ENCODE measurements at places on chromosomes 5 and 9. TPM values are rescaled to one million over a fixed set of nuclear protein-coding genes. Genes with fewer than 3 reads are reported as not detected.

QRFP gene
- total RNA-seq = not detected

ADAMTS2 gene
- 3.7 TPM for total RNA-seq

HRH2 gene
- total RNA-seq = 46.6 TPM

SPINK4 gene
- total RNA-seq = not detected

LRRC70 gene
- 1.0 TPM for total RNA-seq

- no peak for DNase-seq
Observed at GRCh38 chr5:63164339-63164738, 585.7 kb downstream of the LRRC70 start.

DNA sequence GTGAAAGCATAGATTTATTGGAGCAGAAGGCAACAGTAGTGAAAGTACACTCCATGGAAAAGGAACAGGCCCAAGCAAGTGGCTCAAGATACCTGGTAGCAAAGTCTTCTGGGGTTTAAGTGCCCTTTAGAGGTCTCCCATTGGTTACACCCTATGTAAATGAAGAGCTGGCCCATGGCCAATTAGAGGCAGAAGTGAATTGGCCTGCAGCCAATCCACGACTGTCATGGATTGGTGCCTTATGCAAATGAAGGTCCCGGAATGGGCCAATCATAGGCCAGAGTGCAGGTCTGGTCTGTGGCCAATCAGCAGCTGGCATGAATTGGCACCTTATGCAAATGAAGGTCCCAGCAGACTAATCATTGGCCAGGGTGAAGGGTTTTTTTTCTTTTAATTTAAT is 64.2 kb upstream of the PCSK5 start:
- no peak for DNase-seq

DNA sequence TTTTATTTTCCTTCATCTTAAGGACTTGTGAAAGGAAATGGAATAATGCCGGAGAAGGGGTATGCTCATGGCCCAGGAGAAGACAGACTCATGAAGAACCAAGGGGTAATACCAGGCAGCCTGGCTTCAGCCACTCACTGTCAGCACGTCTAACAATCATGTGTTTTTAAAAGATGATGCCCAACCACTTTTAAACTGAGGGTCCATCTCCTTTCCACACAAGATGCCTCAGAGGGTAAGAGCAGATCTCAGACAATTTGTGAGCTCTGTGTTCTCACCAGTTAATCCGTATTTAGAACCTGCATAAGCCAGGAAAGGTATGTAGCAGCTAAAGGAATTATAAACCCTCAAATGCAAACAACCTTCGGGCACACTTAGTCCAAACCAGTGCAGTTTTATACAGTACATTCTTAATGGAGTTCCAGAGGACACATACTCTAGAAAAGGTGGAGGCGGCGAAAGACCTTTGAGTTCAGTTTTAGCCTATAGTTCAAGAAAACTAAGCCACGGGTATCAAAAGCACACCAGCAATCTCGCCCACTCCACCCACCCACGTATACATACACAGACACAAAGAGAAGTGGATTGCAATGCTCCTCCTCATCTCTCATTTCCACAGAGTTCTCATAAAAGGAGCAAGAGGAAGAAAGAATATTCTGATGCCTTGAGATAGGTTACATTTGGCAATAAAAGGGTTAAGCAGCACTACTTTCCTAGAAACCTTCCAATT is 2.6 kb downstream of the DIAPH1 start:
- DNase-seq = no peak

- DNase-seq = no peak
Observed at GRCh38 chr5:72456391-72457074, 50.7 kb downstream of the ZNF366 start.

- DNase-seq = no peak
Observed at GRCh38 chr9:112338561-112338960, 5.1 kb upstream of the PTBP3 start.

DNA sequence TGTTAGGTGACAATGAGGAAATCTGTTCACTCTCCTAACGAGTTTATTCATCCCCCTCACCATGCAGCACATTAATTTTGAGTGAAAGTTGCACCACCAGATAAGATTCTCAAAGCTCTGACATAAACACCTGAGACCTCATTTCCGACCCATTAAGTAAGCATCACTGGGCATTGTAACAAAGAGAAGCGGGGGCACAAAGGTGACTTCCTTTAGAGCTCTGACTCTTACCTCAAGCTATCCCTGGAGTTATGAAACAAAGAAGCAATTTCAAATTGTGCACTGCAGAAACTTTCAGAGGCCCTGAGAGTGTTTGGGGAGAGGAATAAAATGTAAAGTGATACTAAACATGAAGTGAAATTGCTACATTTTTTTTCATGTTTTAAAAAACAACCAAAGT is 29.5 kb downstream of the C5orf15 start:
- DNase-seq = no peak

- DNase-seq = no peak
Observed at GRCh38 chr9:71249729-71250317, 128.4 kb upstream of the TRPM3 start.

GRCh38 chr9:12695474-12695873 is 2.3 kb downstream of the TYRP1 start:
- no peak for DNase-seq

DNA sequence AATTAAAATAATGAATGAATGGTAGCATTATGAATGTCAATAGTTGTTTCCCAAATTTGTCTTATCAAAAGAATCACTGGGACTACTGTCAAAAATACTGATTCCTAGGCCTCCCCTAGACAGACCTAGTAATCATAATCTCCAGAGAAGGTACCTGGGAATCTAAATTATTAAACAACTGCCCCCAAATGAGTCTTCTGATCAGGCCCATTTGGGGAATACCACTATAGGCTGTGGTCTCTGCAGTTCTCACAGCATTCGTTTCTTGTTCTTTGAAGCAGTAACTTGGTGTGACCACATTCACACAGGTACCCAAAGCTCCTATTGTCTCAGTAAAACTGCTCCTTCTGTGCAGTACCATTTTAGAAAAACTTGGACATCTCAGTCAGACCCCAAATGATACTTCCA is 230.9 kb downstream of the PIK3R1 start:
- DNase-seq = no peak

- DNase-seq = no peak
Observed at GRCh38 chr9:76651119-76651705, 113.0 kb upstream of the PCA3 start.
